ENCODE measurements at places on chromosomes 5 and 9. TPM values are rescaled to one million over a fixed set of nuclear protein-coding genes. Genes with fewer than 3 reads are reported as not detected.

The SPINK1 gene
- 0.33 TPM for total RNA-seq

The LRRC19 gene
- not detected for total RNA-seq

The SLC24A2 gene
- total RNA-seq, result under 0.01 TPM

The RGMB gene
- total RNA-seq, result 71.2 TPM

The PNPLA7 gene
- 0.55 TPM for total RNA-seq

The C5orf52 gene
- not detected for total RNA-seq

The ADAMTS12 gene
- 13.5 TPM for total RNA-seq

The C5orf46 gene
- total RNA-seq, result not detected

The SLC34A1 gene
- total RNA-seq, result not detected

The SPATA31A5 gene
- total RNA-seq, result not detected

The TEX48 gene
- total RNA-seq, result not detected

The STRBP gene
- 6.8 TPM for total RNA-seq

The PKD2L2 gene
- not detected for total RNA-seq

The STKLD1 gene
- total RNA-seq, result 1.1 TPM

The ABLIM3 gene
- 19.6 TPM for total RNA-seq

The NOP16 gene
- total RNA-seq, result 20.0 TPM

The SV2C gene
- total RNA-seq, result not detected

All from uterine smooth muscle cell (primary cell).